Amygdala (tissue), 56 donors: ENCODE measurements at places on chromosomes 4 and X.

- no peak for DNase-seq
Observed at GRCh38 chrX:9327086-9327746, 137.6 kb upstream of the TBL1X start.

DNA sequence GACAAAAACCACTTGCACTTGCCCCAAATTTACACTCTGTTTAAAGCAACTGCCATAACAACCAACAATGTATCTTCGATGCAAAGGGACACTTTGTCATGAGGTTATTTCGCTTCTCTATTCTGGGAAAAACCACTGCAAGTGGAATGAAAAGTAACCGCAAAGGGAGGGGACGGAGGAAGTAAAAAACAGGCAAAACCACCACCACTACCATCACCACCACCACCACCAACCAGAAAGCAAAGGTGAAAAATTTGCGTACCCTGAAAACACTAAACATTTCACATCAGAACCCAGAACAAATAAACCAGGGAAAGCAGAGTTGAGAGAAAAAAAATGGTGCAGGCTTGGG is 1.2 kb upstream of the N4BP2 start:
- no peak for DNase-seq

DNA sequence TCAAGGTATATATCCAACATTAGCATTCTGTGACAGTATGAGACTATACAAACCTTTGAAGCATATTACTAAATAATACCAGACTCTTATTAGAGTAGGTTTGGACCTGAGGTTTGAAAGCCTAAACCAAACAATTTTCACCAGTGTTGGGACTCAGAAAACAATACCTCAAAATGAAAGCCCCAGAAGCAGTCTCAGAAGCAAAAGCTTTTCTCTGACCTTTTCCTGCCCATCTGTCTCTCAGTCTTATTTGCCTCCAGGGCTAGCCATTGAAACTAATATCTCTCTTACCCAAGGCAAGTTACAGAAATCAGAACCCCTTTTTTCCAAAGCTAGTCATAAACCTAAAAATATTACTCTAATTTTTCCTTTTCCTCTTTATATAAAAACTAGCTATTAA is 163.3 kb downstream of the PTCHD1 start:
- DNase-seq, result no peak

DNA sequence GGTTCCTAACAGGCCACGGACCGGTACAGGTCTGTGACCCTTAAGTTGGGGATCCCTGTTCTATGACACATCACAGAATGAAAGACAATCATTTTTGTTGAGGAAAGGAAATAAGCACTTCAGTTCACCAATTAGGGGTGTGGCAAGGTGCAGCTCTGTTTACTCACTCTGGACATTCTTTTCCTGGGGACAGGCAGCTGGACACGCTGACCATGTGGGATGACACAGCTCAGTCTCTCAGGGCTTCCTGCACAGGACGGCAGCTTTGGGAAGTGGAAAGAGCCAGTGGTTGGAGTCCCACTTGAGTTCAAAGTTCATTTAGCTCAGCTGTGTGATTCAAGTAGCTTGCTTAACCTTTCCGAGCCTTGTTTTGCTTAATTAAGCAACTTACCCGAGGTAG is 55.7 kb downstream of the NDNF start:
- no peak for DNase-seq

GRCh38 chr4:20159516-20159915 is 92.2 kb upstream of the SLIT2 start:
- no peak for DNase-seq

DNA sequence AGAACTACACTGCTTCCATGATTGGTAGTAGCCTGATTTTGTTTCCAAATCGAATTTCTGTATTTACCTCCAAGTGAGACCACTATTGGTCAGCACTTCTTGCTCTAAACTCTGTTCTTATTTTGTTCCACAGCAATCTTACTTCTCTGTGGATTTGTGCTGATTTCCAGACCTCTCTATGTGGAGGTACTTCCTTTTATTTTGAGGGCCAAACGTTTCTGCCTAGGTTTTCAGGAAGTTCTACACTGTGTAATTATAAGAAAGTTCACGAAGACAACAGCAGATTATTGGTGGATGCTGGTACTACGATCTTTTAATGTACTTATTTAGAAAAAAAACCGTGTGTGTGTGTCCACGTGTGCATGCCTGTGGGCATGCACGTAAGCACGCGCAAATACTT is 46.7 kb downstream of the DTHD1 start:
- DNase-seq, result no peak

- no peak for DNase-seq
Observed at GRCh38 chrX:40663078-40663740, 15.8 kb upstream of the CXorf38 start.

GRCh38 chrX:143336261-143336660 is 181.0 kb downstream of the SPANXN3 start:
- DNase-seq, result no peak

- DNase-seq, result no peak
Observed at GRCh38 chr4:98851806-98852205, 77.1 kb downstream of the EIF4E start.

DNA sequence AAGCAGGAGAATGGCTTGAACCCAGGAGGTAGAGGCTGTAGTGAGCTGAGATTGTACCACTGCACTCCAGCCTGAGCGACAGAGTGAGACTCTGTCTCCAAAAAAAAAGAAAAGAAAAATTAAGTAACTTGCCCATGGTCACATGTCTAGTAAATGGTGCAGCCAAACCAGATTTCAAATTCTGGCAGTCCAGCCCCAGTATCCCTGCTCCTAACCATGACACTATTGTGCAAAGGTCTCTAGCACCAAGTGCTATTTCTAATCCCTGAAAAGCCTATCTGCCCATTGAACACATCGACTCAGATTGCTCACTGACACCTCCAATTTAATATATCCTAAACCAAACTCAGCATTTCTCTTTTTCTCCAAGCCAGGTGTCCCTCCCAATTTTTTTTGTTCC is 7.6 kb upstream of the LAMP2 start:
- no peak for DNase-seq

GRCh38 chr4:5752376-5753184 is 41.6 kb downstream of the EVC start:
- DNase-seq, result no peak

DNA sequence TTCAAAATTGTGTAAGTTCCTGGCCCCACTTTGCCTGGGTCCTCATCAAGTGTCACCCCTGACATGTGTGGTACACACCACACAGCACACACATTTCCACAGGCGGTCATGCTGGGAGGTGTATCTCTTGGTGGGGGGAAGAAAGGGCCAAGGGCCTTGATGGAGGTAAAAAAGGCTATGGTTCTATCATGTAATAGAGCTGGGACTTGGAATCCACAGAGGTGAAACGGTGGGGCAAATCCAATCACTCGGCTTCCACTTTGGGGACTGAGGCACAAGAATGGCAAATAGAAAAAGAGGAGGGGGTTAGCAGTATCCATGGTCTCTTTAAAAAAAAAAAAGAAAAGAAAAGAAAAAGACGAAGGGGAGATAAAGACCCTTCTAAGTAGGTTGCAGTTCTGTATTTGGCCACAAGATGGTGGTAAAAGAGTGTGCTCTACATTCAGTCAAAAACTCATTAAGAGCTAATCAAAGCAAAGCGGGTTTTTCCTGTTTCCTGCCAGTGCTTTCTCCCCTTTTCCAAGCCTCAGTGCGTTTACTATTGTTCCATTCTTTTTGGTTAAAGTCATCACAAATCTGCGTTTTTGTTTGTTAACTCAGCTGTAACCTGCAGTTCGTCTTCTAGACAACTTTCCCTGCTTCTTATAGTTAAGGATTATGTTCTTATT is 37.0 kb upstream of the ATP6AP2 start:
- no peak for DNase-seq

DNA sequence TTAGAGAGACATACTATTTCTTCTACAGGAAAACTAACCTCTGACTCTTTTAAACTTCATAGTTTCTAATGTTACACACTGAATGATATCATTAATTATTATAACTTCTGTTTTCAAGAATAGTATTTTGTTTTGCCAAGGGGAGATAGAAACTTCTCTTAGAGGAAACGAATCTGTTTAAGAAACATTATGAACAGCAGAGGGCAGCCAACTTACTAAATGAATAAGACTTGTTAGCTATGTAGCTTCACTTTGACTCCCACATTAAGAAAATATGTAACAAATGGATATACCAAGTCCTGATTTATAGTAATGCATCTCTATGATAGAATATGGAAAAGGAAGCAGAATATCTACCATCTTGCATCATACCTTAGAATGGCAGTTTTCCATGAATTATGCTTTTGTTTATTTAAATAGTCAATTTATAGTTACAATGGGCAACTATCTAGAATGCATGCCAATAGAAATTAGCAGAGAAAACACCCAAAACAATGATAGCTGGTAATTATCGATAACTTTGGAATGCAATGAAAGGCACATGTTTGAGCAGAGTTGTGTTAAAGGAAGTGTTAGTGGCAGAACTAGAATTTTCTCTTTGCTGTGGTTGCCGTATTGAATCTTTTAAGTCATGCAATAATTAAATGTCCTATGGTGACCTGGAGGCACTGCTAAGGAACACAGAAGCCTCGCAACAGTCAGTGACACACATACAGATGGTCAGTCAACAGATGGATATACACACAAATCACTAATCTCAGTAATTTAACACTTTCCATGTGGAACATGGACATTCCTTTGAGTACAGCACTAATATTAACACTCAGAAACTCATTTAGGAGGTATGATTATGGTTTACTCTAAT is 105.7 kb upstream of the PDLIM3 start:
- DNase-seq, result no peak

DNA sequence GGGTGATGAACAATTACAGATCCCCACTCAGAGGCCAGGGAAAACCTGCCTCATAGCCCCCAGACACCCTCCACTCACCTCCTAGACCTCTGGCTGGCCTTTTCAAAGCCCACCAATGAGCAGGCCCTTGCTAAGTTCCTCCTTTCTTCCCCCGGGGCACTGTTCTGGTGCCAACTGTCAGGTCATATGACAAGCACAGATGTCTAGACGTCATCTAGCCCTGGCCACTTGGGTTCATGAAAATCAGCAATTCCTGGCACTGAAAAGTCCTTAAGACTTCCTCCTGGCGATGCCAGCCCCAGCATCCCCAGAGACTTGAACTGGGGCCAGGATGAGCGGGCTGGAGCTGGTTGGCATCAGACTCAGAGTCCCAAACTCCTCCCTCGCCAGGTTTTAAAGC is 115.6 kb upstream of the NALF2 start:
- DNase-seq, result no peak

DNA sequence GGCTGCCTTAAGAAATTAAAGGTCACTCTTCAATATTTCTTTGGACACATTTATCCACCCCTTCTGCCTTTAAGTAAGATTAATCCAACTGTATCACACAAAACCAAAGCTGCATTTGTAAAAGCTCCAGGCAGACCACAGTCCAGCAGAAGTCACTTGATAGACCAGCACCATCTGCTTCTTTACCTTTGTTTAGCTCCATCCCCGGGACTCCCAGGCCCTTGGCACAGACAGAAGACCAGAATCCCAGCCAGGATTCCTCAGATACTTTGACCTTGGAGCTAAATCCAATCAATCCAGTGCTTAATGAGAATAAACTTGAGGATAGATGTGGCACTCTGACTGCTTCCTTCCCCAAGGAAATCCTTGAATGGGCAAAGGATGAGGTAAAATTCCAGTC is 333.1 kb upstream of the RASGEF1B start:
- no peak for DNase-seq

DNA sequence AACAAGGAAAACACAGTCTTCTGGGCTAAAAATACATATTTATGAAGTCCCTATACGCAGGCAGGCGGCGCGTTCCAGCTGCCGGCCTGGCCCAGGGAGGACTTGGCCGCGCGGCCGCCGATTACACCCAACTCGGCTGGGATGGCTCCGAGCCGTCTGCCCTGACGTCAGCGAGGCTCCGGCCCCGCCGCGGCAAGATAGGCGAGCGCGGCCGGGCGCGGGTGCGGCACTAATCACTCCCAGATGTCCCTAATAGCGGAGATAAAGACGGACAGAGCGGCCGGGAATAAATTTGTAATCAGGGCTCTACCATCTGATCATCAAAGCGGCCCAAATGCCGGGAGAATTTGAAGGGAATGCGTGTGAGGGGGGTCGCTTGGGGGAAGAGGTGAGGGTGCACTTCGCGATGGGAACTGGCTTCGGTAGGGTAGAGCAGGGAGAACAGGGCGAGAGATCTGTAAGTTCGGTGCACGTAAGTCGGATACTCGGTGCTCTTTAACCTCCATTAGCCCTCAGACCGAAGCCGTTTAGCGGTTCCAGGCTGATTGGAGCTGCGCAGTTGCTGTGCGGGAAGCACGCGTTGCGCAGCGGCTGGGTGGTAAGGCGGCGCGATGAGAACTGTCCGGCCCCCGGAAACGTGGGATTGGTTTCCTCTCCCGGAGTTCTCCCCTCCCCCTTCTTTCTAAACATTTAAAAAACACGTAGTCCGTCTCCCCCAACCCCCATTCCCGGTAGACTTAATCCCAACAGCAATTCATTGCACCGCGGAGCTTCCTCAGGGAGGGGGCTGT is 7.7 kb downstream of the HAND2 start:
- DNase-seq, result no peak
